Stimulated activated CD4-positive, alpha-beta T cell treated with anti-CD3 and anti-CD28 coated beads, Interleukin-15, amount 100 ng/mL, for 1 hour (primary cell): ENCODE measurements at places on chromosomes 11 and 22.

DNA sequence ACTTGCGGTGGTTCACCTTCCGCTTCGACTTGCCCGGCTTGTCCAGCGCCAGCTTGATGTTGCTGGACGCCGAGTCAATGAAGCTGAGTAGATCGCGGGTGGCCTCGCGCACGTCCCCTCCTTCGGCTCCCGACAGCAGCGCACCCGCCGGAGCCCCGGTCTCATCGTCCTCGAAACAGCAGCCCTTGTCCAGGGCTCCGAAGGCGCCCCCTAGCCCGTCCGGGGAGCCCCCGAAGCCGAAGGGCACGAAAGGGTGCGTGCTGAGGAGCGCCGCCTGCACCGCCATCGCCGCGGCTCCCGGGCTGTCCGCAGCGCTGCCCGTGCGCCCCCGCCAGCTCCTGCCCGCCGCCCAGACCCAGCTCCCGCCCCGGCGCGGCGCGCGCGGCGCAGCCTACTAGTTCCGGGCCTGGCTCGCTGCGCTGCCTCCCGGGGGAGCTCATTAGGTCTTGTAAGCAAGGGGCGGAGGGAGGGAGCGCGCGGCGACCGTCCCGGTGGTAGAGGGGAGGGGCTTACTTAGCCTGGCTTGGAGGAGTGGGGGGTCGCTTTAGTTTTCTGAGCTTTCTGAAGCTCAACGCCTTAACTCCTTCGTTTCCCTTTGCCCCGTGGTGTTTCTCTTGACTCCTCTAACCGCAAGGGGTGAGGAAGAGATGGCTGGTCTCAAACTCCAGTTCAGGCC lies at the start of gene FAM181B:
FAM181B (minus strand) TSS at position 421 of the 676 bp plus-strand sequence; CDS start at position 286, 135 bp downstream.
- DNase-seq: no peak

GRCh38 chr22:42720263-42721044 lies at the start of gene A4GALT:
Gene A4GALT (minus strand): TSS chr22:42720870. CDS start chr22:42693951, 26,919 bp downstream.
- DNase-seq: no peak

GRCh38 chr11:68396516-68396915 lies 64.0 kb upstream of the PPP6R3 start:
- DNase-seq: no peak

GRCh38 chr22:35269630-35270029 lies 12.3 kb downstream of the HMGXB4 start:
- DNase-seq: no peak

DNA sequence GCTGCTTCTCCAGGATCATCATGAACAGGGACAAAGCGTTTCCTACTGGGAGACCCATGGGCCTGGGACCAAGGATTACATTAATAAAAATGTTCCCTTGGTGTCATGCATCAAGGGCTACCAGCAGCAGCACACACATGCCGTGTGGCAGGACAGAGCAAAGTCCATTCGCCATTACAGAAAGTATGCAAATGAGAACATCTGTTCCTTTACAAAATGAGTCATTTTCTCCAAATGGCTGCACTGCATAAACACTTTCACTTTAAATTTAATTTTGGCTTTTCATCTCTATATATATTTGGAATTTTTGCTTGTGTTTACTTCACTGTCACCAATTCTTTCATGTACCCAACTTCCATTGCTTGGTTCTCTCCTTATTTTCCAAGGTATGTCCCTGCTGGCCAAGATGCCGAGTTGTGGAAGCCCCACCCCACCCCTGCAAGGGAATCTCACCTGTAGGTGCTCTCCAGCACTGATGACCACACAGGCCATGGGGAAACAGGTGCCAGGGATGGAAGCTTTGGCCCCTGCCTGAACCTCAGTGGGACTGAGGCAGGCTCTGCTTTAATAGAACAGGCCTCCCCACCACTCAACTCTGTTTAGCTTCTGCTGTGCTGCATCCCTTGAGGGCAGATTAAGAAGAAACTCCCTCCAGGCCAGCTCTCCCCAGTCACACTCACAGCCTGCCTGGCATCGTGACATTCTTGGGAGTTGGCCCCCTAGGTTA lies 15.6 kb upstream of the GNAZ start:
- DNase-seq: no peak

- no peak for DNase-seq
These were observed 572 bp upstream of the APLP2 start for GRCh38 chr11:130068986-130069658.

DNA sequence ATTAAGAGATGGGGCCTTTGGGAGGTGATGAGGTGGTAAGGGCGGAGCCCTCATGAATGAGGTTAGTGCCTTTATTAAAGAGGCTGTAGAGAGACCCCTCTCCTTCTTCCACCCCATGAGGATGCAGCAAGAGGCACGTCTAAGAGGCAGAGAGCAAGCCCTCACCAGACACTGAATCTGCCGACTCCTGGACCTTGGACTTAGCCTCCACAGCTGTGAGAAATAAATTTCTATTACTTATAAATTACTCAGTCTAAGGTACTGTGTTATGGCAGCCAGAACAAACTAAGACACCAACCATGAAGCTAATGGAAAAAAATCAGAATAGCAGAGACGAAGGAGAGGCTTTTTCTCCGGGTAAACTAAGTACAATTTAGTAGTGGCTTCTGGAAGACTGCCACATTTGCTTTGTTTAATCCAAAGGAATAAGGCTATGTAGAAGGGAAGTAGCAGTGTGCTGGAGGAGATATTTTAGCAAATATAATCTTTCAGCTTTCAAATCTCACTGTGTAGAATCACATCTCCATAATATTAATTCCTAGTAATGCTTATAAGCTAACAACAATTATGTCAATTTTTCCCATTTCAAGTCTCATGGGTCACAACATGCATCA lies 12.3 kb upstream of the SIK2 start:
- DNase-seq: no peak

DNA sequence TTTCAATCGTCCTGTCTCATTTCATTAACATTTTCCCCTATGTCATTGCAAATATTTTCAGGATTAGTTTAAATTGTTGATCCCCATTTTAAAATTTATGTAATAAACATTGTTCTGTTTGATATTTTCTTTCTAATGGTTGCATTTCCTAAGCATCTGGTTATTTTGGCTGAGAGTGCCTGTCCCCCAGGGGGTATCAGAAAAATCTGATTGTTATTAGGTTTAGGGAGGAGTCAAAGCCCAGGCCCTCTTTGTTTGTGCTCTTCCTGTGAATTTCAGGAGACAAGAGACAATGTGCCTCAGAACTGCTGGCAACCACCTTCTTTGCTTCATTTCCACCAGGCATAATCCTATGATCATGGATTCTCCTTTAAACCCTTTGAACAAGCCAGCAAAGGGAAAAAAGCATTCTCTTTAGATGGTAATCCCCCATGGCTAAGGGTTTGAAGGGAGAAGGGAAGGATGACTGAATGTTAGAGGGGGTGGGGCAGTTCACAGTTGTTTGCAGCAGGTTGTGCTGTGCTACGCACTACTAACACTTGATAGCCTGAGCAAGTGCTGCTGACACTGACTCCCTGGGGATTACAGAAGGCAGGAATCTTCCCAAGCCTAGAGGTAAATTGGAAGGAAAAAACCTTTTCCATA lies 462.4 kb upstream of the LRRC4C start:
- no peak for DNase-seq

- no peak for DNase-seq
These were observed 24.1 kb downstream of the OR2AT4 start for GRCh38 chr11:75072582-75072981.

GRCh38 chr11:75925785-75926164 lies 110.8 kb downstream of the UVRAG start:
- DNase-seq: no peak

GRCh38 chr11:111851636-111852035 lies 19.7 kb downstream of the ALG9 start:
- DNase-seq: no peak

GRCh38 chr11:20530942-20531703 lies 68.3 kb upstream of the SLC6A5 start:
- DNase-seq: no peak

- peak; percentile 47 for DNase-seq
These were observed 3.7 kb downstream of the SLC39A13 start for GRCh38 chr11:47411884-47412746.

- DNase-seq: no peak
These were observed 78.1 kb downstream of the GALNT18 start for GRCh38 chr11:11543656-11544055.

DNA sequence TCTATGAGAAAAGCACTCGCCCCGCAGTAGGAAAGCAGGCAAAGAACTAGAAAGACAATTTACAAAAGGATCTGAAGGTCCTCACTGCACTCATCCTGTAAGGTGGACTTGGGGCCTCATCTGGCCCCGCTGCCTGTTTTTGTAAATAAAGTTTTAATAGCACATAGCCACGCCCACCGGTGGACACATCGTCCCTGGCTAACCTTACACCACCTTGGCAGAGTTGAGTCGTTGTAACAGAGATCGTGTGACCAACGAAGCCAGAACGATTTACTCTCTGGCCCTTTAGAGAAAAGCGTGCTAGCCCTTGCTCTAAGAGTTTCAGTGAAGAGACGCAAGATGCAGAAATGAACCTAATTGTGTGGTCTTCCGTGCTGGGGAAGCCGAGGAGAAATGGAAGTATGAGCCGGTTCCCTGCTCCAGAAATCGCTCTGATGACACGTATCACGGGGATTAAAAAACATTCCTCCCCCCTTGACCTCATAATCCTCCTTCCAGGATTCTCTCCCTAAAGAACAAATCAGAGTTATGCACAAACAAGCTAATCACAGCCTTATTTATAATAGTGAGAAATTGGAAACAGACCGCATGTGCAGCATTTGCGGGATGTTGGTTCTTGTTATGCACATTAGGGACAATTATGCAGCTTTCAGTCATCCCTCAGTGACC lies 80.1 kb downstream of the CDKN1C start:
- DNase-seq: no peak

- no peak for DNase-seq
These were observed 70.9 kb downstream of the ADAMTS15 start for GRCh38 chr11:130519128-130519932.

DNA sequence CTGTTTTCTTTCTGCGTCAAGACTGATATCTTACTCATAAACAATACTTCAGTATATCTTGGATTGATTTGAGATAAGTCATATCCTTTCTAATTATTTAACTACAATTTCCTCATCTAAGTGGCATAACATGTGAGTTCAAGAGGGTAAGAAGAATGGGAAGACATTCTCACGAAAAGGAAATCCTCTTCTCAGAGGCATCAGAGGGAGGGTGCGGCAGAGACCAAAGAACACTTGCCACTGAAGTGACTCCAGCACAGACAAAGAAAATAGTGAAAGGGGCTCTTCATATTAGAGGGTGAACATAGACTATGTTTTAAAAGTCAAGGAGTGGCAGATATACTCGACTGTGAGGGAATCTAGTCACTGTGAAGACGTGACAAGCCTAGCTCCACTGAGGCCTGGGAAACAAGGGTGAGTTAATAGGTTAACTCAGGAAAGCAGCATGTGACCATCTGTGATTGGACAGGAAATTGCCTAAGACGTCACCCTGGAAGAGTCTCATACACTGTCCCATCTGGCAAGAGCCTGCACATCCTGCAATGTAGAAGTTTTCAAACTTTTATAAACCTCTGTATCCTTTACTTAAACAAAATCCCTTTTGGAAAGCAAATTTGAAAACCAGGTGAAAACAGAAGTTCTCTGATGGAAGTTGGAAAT lies 1.9 kb upstream of the MMP1 start:
- DNase-seq: no peak

- DNase-seq: no peak
These were observed 440.4 kb upstream of the CADM1 start for GRCh38 chr11:115944596-115944995.

GRCh38 chr11:73388265-73389133 lies 12.3 kb downstream of the RELT start:
- no peak for DNase-seq

DNA sequence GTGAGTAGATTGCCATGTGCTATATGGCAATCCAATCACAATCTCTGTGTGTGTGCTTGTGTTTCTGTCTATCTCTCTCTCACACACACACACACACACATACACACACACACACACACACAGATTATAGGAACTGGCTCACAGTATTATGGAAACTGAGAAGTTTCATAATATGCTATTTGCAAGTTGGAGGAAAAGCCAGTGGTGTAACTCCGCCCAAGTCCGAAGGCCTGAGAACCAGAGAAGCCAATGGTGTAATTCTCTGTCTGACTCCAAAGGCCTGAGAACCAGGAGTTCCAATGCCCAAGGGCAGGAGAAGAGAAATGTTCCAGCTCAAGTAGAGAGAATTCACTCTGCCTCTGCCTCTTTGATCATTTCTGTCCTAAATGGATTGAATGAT lies 37.2 kb downstream of the GLYATL2 start:
- DNase-seq: no peak

GRCh38 chr22:40107851-40108378 lies 69.8 kb upstream of the TNRC6B start:
- DNase-seq: no peak

DNA sequence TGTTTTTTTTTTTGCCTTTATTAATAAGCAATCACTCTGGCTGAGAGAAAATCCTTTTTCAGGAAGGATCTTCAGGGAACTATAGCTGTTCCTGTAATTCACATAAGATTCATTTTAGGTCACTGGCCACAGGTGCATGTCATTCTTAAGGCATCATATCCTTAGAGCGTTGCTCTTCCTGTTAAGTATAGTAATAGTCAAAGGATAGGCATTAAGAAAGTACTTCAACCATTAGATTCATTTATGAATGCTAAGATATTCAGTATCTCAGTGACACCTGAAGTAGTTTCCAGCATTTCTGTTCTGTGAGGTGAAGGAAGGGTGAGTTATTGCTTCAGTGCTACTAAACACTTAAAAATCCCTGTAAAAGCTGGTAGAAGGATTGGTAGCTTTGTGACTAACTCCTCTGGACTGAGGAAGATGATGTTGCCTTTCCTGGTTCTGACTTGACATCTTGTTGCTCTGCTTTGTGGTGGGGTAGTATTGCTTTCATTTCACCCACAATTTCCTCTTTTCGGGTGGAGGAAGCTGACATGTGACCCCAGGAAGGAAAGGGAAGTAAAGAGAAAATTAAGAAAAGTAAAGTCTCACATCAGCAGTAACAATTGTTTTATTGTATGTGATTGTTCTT lies 34.7 kb downstream of the RNF169 start:
- DNase-seq: no peak

DNA sequence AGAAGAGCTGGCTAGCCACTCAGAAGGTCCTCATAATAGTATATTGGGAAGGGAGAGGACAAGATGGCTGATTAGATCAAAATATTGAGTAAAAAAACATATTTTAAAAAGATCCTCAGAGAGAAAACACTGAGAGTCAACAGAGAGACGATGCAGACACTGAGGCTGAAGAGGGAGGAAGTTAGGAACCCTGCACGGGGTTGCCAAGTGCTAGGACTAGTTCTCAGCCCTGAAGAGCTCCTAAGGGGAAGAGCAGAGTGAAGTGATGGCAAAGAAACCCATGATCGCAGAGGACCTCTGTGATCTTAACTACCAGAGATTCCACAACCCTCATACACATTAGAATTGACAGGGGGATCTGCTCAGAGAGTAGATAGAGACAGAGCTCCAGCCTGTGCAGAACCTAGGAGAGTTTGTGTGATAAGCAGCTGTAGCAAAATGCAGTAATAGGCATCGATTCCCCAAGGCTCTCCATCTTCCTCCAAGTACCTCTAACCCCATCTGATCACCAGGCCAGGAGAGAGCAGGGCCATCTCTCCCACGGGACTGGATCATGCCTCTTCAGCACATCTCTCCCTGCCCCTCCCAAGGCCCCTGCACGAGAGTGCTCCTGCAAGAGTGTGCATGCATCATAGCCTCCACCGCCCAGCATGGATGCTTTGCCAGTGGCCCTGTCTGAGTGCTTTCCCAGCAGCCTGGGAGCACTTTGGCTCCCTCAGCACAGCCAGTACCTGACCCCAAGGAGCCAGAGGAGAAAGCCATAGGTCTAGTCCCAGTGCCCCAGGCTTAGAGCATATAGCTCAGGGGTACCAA lies 41.2 kb upstream of the ARL14EP start:
- no peak for DNase-seq

- DNase-seq: no peak
These were observed 24.0 kb upstream of the ATXN10 start for GRCh38 chr22:45647532-45648225.
